ENCODE measurements at places on chromosomes 12 and 14. TPM values are rescaled to one million over a fixed set of nuclear protein-coding genes. Genes with fewer than 3 reads are reported as not detected.

Gene ASCL1
- total RNA-seq: not detected

GRCh38 chr14:24664366-24664765 lies 30.4 kb upstream of the GZMB start:
- H3K27me3 ChIP-seq: no peaks in the 10 kb centered on the region
- H3K27ac ChIP-seq: no peak overlapping the region
- no peaks in the 10 kb centered on the region for H3K4me1 ChIP-seq
- no peak overlapping the region for H3K4me3 ChIP-seq
- DNase-seq: no peak
- no peaks in the 10 kb centered on the region for H3K36me3 ChIP-seq

DNA sequence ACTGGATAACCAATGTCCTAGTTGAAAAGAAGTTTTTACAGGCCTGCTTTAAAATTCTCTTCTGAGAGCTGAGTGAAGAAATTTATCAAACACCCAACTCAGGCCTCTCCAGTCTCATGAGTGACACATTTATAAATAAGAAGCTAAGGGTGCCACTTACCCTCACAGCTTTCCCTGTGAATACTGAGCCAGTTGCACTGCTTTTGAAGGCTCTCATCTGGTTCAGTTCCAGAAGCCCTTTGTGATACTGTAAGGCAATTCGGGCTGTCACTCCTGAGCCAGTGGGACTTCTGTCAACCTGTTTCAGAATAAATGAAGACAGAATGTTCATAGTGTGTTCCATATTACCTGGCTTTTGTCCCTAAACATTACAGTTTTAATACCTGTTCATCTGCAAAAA lies 8.5 kb downstream of the L3HYPDH start:
- H3K36me3 ChIP-seq: peaks cover 30% of the 10 kb centered on the region
- no peaks in the 10 kb centered on the region for H3K4me1 ChIP-seq
- no peak overlapping the region for H3K27ac ChIP-seq
- no peak for DNase-seq

DNA sequence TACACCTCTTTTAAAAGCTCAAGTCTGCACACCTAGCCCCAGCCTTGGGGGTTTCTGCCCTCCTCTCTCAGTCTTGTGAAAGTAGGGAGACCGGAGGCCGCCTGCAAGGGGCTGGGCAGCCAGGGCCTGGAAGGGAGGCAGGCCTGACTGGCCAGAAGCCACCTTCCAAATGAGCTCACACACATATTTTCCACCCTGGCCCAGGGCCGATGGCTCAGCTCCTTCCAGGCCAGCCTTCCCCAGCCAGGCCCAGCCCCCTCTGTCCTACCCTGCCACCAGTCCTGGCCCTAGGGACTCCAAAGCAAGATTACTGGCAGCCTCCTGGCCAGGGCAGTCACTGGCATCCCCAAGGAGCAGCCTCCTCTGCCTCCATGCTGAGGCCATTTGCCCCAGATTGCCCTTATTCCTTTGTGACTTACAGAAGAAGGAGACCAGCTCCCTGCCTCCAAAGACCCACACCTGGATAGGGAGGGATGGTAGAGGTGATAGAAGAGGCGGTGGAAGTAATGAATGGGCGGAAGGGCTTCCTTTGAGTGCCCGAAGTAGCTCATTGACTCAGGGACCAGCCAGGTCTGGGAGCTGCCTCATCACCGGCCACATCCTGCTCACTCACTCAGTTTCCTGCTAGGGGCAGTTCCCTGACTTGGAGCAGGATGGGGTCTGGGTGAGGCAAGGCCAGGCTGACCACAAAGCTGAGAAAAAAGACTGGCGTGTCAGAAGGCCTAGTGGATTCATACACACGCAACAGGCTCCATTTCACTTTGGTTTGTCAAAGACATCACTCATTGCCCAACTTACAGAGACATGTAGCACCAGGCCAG lies 14.8 kb downstream of the MMP14 start:
- H3K4me1 ChIP-seq: no peaks in the 10 kb centered on the region
- no peak for DNase-seq
- H3K4me3 ChIP-seq: no peak overlapping the region
- no peaks in the 10 kb centered on the region for H3K36me3 ChIP-seq
- H3K27ac ChIP-seq: peak overlapping the region; percentile 50
- H3K27me3 ChIP-seq: no peaks in the 10 kb centered on the region

Gene ACAD10
- total RNA-seq: 34.8 TPM

DNA sequence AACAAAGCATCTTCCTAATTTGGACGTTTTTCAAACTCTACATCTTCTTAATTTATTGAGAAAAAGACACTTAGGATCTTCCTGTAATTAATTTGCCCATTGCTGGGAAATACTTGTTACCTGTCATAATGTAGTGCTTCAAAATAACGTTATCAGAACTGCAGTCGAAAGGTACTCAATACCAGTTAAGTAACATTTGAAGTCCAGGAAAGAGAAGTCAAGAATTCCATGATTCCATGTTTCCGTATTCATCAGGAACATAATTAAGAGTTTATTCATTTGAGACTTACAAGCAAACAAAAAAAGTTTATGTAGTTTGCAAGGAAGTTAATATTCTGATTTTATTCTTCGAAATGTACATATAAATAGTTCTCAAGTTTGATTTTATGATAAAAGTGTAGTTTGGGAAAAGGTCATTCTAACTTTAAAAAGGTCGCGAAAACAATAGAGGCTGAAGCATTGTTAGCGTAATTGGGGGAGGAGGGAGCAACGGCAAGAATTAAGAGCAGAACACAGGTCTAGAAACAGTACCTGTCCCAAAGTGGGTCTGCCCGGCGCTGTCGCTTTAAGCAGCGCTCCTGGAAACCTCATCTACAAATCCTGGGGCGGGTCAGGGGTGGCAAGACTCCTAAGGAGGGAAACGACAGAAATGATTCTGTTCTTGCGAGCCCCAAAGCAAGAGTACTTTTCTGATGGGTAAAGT lies 1.2 kb upstream of the KCNMB4 start:
- H3K4me3 ChIP-seq: peak overlapping the region; percentile 84
- no peaks in the 10 kb centered on the region for H3K27me3 ChIP-seq
- H3K4me1 ChIP-seq: peaks cover 20% of the 10 kb centered on the region
- no peak for DNase-seq
- H3K27ac ChIP-seq: no peak overlapping the region

- H3K36me3 ChIP-seq: no peaks in the 10 kb centered on the region
- H3K27me3 ChIP-seq: no peaks in the 10 kb centered on the region
- H3K27ac ChIP-seq: no peak overlapping the region
- DNase-seq: no peak
- no peak overlapping the region for H3K4me3 ChIP-seq
These were observed 3.7 kb upstream of the NECAP1 start for GRCh38 chr12:8078398-8078797.

DNA sequence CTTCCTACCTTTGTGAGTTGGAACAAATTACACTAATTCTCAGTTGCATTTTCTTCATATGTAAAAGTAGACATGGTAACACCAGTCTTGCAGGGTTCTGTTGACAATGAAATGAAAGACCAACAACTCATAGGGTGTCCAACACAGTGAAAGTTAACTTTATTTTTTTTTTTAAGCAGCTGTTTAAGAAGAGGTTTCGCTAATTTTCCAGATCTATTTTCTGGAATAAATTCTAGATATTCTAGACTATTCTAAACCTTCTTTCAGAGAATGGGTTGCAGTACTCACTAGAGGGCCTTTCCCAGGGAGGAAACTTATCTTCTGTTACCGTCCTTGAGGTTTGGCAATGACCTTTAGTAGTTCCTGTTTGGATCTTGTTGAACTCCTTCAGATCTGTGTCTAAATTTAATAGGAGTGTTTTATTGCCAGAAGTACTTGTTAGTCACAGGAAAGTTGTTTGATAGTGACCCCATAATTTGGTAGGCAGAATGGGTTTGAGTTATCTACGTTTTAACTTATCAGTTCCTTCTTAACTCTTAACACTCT lies 2.8 kb upstream of the ART4 start:
- H3K4me3 ChIP-seq: no peak overlapping the region
- no peak for DNase-seq
- H3K27me3 ChIP-seq: no peaks in the 10 kb centered on the region
- H3K4me1 ChIP-seq: peaks cover 15% of the 10 kb centered on the region

Gene ACRBP
- total RNA-seq: 0.50 TPM

Gene KRT71
- not detected for total RNA-seq

DNA sequence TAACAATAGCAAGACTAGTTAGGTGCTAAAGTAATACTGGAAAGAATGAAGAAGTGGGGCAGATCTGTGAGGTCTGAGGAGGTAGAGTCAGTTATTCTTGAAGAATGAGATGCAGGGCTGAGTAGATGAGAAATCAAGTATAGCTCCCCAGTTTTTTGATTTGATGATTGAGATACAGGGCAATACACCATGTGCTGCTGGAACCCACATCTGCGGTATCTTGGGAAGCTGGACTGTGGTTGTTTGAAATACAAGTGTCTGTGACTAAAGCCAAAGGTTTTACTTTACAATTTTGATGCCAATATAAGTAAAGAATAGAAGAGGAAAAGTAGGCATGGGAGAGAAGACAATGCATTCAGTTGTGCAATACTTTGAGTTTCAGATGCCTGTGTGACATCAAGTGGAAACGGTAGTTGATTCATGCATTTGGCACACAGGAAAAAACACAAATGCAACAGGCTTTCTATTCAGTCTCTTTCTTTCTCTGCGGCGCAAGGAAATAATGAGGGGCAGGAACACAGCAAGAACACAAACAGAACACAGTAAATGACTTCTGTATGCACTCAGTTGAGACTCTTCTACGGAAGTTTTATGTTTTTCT lies 190.2 kb upstream of the SLC38A2 start:
- H3K27me3 ChIP-seq: no peaks in the 10 kb centered on the region
- no peak overlapping the region for H3K4me3 ChIP-seq
- no peak for DNase-seq
- no peaks in the 10 kb centered on the region for H3K4me1 ChIP-seq
- H3K27ac ChIP-seq: no peak overlapping the region

Gene SRGAP1
- total RNA-seq: 0.51 TPM

Gene KRT6C
- 0.61 TPM for total RNA-seq
